ENCODE measurements at places on chromosomes 11 and 22.
A peak's percentile ranks its signal among the peaks of the same experiment; 100 is the strongest.

GRCh38 chr11:123653827-123654565 is 428 bp downstream of the SCN3B start:
- DNase-seq, result peak; percentile 32

DNA sequence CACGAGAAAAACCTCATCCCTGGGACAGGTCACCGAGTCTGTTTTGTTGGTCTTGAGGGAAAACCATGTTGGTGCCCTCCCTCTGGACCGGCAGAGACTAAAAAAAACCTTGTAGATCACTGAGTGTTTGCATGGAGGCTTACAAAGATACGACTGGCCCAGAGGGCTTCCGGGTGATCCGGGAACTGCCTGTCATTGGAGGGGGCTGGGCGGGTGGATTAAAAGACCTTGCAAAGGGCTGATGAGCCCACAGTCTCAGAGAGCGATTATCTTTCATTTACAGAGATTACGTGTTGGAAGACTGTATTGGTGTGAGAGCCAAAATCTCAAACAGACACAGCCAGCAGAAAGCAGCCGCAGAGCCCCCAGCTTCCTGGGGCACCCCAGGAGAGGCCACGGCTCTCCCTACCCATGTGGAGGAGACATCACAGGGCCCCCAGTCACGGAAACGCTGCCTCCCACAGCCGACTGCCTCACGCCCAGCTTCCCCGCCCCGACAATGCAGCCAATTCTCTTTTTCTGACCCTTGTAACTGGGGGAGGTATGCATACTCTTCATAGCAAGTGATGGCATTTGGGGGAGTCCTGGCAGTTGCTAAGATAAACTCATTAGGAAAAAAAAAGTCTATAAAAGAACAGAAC is 426.4 kb downstream of the CTTN start:
- DNase-seq, result no peak

- DNase-seq, result no peak
These were observed 7.4 kb upstream of the MDK start for GRCh38 chr11:46373787-46374740.

DNA sequence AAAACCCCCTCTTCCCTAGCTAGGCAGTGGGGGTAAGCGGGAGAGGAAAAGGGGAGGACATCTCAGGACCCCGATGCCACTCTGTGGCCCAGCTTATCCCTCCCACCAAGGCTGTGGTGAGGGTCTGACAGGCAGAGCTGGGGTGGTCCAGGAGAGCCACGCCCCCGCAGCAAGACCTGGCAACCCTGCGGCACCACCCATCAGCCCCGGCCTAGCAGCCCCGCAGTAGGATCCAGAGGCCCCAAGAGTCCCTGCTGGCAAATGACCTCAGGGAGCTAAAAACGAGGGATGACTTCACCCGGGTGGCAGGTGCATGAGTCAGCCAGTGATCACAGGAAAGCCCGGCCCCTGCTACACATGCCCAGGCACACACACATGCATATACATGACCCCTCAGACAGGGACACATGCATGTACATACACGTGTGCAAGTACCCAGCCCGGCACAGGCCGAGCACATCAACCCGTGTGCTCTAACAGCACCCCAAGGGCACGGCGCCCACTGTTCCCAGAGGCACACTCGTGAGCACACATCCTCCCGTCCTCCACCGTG is 32.3 kb downstream of the ARVCF start:
- peak; percentile 53 for DNase-seq

- no peak for DNase-seq
These were observed 102.4 kb downstream of the LRRC32 start for GRCh38 chr11:76568139-76568538.

GRCh38 chr11:41457216-41458014 is 2.0 kb downstream of the LRRC4C start:
- no peak for DNase-seq

DNA sequence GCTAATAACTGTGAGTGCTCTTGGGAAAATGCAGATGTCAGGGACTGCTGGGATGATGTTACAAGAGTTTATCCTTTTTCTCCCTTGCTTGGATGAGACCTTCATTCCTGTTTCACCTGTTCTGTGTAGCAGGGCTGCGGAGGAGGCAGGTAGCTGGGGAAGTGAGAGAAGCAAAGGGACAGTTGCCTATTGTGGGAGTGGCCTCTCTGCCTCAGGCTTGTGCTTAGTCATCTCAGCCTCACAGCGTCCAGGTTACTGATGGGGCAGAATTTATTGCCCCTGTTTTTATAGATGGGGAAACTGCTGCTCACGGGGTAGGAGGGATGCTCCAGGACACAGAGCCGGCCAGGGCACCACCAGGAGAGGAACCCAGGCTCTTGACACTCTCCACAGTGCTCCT is 1.7 kb downstream of the STX3 start:
- peak; percentile 28 for DNase-seq

DNA sequence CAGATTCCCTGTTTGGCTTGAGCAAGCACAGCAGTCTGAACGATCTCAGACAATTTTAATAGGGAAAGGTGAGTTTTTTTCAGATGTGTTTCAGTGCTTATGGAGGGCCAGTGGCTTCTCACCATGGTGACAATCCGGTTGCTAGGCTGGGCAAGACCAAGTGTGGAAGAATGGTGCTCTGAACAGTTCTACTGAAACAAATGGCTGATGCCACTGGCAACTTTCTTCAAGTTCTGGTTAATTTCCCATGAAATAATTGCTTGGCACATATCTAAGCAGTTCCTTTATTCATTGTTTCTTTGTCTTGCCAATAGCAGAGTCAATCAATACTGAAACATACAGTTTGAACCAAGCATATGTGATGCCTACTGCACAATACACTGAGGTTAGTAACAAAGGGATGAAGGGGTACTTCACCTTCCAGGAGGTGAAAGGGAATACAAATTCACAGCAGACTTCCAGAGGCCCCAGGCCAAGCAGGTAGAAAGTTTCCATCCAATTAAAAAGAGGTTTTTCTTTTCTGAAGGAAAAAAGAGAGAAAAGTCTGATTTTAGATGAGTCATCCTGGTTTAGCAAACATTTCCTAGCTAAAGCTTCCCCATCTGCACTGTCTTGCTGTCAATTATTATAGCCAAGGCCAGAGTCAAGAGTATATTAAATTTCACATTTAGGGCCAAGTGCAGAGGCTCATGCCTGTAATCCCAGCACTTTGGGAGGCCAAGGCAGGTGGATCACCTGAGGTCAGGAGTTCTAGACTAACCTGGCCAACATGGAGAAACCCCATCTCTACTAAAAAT is 21.2 kb upstream of the NDUFC2 start:
- no peak for DNase-seq

- DNase-seq, result no peak
These were observed 76.4 kb upstream of the SHISAL1 start for GRCh38 chr22:44389181-44389580.

DNA sequence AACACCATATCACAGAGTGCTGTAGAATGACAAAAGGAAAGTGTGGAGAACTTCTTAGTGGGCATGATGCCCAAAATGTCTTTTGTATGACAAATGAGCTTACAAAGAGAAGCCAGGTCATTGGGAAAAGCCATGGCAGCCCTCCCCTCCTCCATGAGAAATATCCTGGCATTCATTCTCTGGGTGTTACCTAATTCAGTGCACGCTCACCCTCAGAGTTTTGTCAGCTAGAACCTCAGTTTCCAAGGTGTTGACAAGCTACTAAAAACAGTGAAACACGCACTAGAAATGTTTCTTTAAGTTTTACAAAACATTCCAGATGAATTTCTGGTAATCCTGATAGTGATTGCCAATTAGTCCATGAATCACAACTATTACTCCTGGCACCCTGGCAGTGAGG is 105.4 kb upstream of the FSHB start:
- no peak for DNase-seq

DNA sequence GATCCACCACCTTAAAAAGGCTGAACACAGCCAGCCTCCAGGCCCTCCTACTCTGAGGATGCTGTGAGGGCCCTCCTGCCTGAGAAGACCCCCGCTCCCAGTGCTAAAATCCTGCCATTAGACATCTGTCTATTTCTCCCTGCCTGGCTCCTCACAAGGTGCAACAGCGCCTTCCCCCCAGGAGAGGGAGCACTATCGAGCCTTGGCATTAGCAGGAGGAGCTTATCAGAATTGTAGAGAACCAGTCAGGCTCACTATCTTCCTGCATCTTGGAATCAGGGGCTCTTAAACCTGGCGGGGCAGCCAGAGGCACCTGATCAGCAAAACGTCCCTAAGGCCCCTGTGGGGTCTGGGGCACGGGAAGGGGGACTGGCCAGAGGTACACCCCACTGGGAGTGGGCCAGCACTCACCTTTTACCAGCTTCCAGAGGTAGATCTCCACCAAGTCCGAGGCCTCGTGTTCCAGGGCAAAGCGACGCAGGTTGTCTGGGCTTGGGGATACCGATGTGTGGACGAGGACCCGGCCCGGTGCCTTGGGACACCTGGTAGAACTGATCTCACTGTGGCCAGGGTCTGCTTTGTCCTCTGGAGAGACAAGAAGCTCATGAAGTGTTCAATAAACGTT is 28.7 kb downstream of the CHRDL2 start:
- peak; percentile 72 for DNase-seq

DNA sequence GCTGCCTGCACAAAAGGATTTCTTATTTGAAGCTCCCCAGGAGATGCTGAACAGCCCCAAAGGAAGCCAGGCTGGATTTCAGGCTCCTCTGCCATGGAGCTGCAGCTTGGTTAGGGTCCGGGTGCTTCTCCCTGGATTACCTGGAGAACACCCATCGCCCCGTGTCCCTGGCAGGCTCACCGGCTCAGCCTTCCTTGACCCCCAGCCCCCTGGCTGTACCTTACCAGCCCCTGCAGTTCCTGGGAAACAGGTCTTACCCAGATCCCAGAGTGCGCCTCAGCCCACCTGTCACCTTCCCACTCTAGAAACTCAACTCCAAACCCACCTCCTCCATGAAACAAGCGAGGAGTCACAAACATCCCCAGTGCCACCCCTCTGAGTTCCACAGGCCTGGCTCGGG is 45.3 kb upstream of the CD5 start:
- no peak for DNase-seq

- no peak for DNase-seq
These were observed 152.5 kb downstream of the FBXO7 start for GRCh38 chr22:32627091-32627490.

DNA sequence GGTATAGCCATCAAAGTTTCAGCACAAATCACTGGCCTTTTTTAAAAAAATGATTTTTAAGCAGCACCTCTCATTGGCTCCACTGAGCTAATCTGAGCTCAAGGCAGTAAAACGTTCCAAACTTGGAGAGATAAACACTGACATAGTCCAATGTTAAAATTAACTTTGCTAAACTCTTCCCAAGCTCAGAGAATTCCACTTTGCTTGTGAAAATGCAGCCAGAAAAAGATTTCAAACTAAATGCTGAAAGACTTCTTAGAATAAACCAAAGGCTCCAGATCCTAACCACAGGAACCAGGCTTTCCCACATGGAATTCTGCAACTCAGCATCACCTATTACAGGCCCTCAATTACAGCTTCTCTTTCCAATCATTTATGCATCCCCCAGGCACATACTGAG is 84.7 kb upstream of the GDPD4 start:
- DNase-seq, result no peak

DNA sequence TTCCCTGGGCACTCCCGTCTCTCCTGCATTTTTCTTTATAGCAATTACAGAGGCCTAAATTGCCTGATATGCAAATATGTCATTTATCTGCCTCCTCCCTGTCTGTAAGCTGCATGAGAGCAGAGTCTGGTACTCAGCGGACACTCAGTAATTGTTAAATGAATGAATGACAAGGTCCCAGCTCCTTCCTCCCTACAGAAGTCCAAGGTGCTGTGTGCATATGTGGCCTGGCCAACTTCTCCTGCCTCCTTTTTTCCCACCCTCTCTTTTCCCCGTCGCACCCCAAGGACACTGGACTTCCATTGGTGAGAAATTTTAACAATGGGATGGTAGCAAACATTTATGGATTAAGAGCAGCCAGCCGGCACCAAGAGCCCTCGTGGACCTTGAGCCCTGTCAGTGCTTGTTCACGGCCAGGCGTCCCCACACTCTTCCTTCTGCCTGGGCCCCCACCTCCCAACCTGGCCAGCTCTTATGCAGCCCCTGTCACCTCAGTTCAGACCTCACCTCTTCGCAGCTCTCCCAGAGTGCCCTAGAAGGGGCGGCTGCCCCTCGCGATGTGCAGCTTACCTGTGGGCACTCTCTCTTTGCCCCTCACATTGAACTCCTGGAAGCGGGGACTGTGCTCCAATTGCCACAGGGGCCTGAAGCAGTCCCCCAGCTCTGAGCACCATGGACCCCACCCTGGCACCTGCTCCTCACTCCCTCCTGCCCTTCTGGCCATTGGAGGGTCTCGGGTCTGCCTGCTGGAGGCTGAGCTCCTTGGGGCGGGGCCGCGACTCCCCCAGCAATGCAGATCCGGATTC is 1.5 kb downstream of the TMPRSS6 start:
- no peak for DNase-seq

GRCh38 chr22:37663521-37664140 is 5.1 kb downstream of the PDXP start:
- DNase-seq, result no peak

- DNase-seq, result peak; percentile 39
These were observed 3.2 kb upstream of the TMPRSS13 start for GRCh38 chr11:117932426-117932825.

GRCh38 chr11:117220999-117221774 is 10.7 kb downstream of the PCSK7 start:
- no peak for DNase-seq

GRCh38 chr22:38792833-38793232 is 1.1 kb downstream of the DNAL4 start:
- DNase-seq, result peak; percentile 67

DNA sequence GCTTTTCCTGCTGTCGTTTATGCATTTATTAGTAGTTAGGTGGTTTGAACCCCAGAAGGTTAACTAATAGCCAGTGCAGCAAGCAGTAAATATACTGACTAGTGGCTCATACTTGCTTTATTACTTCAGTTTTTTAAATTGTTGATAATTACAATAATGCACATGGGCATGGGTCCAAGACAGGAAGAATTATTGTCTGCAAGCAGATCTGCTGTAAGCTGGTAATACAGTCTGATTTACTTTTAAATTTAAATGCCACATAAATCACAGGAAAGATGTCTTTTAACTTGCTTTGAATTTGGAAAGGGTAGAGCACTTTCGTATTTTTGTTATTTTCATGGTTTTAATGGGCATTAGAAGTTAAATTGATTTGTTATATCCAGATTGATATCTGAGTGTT is 27.1 kb downstream of the APLP2 start:
- no peak for DNase-seq

- DNase-seq, result no peak
These were observed 26.3 kb upstream of the ISX start for GRCh38 chr22:35039625-35040024.

- DNase-seq, result no peak
These were observed 35.2 kb upstream of the RDX start for GRCh38 chr11:110331626-110332025.

GRCh38 chr11:5967708-5968107 is 586 bp downstream of the OR56A5 start:
- DNase-seq, result no peak

DNA sequence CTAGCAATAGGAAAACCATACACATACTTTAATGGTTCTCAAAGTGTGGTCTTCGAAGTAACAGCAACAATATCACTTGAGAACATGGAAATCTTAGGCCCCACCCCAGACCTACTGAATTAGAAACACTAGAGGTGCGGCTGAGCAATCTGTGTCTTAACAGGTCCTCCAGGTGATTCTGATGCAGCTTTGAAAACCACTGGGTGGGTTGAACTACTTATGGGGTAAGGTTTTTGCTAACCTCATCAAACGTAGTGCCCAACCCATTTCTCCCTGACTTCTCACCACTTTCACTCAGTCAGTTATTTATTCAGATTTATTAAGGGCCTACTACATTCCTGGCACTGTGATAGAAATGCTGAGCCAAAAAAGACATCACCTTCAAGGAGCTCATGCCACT is 3.7 kb downstream of the MPZL2 start:
- peak; percentile 55 for DNase-seq
